Forelimb muscle (tissue), 1 donor: ENCODE measurements at places on chromosomes 1 and 21.

DNA sequence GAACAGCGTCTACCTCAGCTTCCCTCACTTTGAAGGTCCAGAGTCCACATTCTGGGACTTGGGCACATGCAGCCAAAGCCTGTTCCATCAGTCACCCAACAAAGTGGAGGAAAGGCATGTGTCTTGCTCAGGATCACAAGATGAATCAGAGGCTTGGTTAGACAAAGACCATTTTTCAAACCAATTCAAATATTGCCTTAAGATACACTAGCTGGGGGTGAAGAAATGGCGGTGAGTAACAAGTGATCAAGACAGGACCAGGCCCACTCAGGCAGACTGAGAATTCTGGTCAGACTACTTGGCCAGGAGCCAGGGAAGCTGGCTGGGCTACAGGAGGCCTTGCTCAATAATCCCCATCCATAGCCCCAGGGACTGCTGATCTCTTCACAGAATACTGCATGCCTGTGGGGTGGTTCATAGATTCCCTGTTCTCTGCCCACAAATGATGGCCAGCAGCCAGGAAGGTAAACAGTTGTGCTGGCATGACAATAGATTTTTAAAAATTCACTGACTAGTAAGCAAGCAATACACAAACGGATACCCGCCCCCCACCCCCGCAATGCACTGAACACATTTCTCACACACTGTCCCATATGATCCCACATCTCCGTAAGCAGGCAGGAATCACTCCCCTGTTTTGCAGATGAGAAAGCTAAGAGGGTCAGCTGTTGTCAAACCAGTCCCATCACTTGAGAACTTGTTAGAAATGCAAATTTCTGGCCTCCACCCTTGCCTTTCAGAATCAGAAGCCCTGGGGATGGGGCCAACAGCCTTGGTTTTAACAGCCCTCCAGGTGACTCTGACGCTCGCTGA lies 27.2 kb downstream of the ERI3 start:
- no peak for DNase-seq

DNA sequence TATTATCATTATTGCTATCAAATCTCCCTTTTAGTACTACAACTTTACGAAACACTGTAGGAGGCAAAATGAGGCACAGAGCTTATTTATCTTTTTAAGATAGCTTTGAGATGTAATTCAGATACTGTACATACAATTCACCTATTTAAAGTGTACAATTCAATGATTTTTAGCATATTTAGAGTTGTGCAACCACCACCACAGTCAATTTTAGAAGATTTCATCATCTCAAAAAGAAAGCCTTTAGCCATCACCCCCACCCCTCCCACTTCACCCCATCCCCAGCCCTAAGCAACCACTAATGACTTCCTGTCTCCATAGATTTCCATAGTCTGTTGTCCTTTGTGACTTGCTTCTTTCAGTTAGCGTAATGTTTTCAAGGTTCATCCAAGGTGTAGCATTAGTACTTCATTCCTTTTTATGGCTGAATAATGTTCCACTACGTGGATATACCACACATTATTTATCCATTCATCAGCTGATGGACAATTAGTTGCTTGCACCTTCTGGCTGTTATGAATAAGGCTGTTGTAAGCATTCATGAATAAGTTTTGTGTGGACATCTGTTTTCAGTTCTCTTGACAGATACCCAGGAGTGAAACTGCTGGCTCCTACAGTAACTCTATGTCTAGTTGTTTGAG lies 9.4 kb upstream of the CAPN9 start:
- DNase-seq, result no peak

GRCh38 chr1:208069908-208070307 lies 159.0 kb upstream of the CD34 start:
- no peak for DNase-seq

GRCh38 chr1:63817152-63817667 lies 43.4 kb downstream of the ROR1 start:
- no peak for DNase-seq

GRCh38 chr21:39555911-39556590 lies 56.7 kb upstream of the B3GALT5 start:
- DNase-seq, result no peak

- DNase-seq, result no peak
These were observed 119.8 kb downstream of the HLCS start for GRCh38 chr21:36846631-36847030.

DNA sequence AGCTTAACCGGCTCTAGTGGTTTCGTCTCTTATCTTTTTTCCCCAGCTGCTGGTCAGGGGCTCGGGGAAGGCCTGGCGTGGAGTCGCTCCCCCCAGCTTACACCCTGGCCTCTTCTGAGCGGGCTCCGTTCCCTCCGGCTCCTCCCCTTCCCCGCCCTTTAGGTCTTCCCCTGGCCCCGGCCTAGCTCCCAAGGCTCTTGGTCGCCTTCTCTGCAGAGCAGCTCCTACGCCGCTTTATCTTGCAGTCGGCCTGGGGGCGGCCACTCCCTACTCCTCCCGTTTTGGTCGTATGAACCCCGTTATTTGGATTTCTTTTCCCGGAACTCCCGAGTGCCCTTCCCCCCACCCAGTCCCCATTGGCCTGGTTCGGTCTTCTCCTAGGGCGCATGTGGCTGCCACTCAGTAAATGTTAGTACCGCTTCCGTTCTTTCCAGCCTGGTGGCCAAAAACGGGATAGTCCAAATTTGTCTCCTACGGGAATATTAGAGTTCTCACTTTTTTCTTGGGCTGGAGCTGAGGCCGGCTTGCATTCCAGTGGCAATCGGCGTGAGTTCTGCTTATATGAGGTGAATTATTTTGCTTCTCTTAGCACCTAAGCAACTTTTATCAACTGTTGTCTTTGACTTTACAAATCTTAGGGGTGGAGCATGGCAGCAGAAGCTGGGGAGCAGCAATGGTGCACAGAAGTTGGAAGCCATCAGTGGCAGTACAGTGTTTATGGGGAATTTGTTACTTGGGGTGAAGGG lies 467 bp downstream of the THRAP3 start:
- DNase-seq, result no peak

DNA sequence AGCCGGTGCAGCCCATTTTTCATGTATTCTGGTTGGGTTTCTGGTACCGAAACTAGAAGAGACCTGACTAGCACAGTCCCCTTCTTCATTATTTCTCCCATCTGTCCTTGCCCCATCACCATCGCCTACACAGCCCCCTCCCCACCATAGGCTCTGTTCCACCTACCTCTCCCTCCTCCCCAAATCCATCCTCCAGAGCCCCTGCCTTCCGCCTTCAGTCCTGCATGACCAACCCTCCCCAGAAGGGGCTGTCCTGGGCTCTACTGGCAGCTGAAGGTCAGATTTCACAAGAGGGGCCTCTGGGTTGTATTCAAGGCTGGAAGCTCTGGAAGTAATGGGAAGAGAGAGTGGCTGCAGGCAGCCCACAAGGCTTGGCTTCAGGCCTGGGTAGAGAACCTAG lies 55.2 kb downstream of the SDC3 start:
- no peak for DNase-seq

DNA sequence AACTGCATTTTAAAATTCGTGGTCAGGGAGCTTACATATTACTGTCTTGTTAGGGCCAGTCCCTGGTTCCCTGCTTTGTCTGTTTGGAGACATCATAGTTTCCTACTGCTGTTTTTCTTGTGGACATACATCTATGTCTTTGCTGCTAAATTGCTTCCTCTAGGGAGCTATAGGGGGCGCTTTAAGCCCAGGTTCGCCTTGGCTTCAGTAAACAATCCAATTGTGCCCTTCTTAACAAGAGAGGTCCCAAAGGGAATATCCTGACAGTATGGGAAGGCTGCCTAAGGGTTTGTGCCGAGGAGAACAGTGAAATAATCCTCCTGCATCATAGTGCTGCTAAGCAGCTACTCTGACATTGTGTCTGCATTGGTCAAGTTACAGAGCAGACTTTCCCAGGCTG lies 112.5 kb downstream of the USH2A start:
- DNase-seq, result no peak

DNA sequence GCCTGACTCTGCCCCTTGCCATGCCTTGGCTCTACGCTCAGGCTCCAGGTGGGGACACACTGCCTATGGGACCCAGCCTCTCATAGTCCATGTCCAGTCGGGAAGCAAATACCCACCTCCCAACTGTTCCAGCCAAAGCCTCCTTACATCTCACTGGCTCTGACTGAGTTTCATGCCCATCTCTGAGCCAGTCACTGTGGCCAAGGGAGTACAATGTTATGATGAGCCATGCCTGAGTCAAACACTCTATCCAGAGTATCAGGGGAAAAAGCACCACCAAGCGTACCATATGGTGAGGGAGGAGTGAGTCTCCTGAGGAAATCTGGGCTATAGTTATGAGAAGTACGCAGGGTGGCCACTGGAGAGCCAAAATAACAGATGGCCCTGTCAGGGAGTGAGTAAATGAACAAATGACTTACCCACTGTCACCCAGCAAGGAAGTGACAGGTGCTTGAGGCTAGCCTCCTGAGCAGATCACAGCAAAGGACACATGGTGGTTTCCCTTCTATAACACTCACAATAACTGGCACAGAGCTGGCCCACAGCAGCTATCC lies 236.6 kb upstream of the GJB5 start:
- DNase-seq, result no peak

- DNase-seq, result no peak
These were observed 208.0 kb upstream of the BRINP3 start for GRCh38 chr1:190685676-190686075.

- no peak for DNase-seq
These were observed 75.9 kb upstream of the SAMD13 start for GRCh38 chr1:84225646-84226045.

- DNase-seq, result no peak
These were observed 8.0 kb downstream of the NOL9 start for GRCh38 chr1:6546326-6546725.

GRCh38 chr1:78913950-78914349 lies 92.6 kb downstream of the ADGRL4 start:
- DNase-seq, result no peak

GRCh38 chr1:43980255-43981134 lies 1.5 kb downstream of the B4GALT2 start:
- no peak for DNase-seq

DNA sequence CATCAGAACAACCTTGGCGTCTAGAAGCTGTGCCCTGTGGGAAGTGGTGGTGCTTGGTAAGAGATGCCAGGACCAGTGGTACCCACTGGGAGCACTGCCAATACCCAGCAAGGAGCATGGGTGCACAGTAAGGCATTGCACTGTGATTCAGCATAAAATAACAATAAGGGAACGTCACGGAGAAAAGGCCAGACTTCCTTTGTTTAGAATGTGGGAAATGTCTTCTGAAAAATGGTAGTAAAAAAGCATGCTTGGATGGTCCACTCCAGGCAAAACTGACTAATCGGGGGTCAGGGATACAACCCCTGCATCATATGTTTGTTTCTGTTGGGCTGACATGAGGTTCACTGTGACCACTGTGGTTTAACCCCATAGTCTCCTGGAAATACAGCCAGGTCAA lies 14.7 kb downstream of the METTL18 start:
- no peak for DNase-seq

GRCh38 chr1:6141592-6141991 lies 38.5 kb downstream of the CHD5 start:
- no peak for DNase-seq

DNA sequence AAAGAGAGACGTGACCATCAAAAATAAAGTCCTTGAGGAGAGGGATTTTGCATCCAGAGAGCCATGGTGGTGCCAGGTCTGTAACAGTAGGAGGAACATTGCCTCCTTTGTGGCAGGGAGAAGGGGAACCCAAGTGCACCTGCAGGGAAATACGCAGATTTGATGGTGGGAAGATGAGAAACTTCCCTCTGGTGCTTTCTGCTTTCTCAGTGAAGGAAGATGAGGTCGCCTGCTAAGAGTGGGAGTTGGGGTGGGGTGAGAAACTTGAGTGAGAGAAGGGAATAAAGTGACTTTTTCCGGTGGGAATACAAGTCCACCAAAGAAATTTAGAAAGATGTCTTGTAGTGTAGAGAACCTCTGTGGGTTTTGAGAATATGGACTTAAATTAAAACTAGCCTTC lies 9.1 kb downstream of the PLA2G4A start:
- no peak for DNase-seq

DNA sequence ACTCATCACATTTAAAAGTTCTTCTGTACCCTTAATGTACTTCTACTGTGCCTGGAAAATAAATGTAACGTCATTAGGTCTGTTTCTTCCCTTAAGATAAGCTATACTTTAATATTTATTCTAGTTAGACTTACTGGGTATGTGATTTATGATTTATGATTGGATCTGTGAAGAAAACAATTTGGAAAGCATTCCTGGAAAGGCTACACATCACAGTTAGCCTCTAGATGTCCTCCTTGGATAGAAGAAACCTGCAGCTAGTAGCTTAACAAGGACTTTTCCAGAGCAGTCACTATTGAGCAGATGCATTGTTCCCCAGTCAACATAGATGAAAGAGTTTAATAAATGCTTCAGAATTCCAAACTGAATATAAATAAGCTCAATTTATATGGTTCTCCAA lies 22.2 kb upstream of the ABL2 start:
- DNase-seq, result no peak

DNA sequence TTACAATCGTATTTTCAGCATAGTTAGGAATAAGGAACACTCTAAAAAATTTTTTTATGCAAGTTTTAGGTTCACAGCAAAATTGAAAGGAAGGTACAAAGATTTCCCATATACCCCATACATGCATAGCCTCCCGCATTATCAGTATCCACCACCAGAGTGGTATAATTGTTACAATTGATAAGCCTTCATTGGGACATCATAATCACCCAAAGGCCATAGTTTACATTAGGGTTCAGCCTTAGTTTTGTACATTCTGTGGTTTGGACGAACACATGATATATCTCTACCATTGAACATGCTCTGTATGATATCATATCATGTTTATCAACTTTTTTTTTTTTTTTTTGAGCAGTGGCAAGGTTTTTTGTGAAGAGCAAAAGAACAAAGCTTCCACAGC lies 180.0 kb downstream of the SDCCAG8 start:
- no peak for DNase-seq
